ENCODE measurements at places on chromosomes 5 and 9. TPM values are rescaled to one million over a fixed set of nuclear protein-coding genes. Genes with fewer than 3 reads are reported as not detected.
A peak's percentile ranks its signal among the peaks of the same experiment; 100 is the strongest.

- DNase-seq = peak; percentile 52
Observed at GRCh38 chr5:77168161-77168878, 42.2 kb upstream of the PDE8B start.

SPOUT1 gene
- 32.1 TPM for total RNA-seq

GRCh38 chr9:136255896-136256890 lies 10.6 kb upstream of the QSOX2 start:
- DNase-seq = no peak

- DNase-seq = no peak
Observed at GRCh38 chr5:6592601-6593000, 40.2 kb downstream of the NSUN2 start.

- no peak for DNase-seq
Observed at GRCh38 chr5:39209924-39210323, 9.4 kb downstream of the FYB1 start.

Data from lower lobe of right lung (tissue), 2 donors.